Bladder microvascular endothelial cell (primary cell): ENCODE measurements at places on chromosomes 6 and 20. TPM values are rescaled to one million over a fixed set of nuclear protein-coding genes. Genes with fewer than 3 reads are reported as not detected.

SYNGAP1 gene
- 1.5 and 2.6 TPM in 2 replicates for total RNA-seq

PPIL4 gene
- 16.2 and 31.0 TPM in 2 replicates for total RNA-seq

PLAGL1 gene
- total RNA-seq: 7.1 and 8.1 TPM in 2 replicates

ZBTB12 gene
- 1.1 and 5.7 TPM in 2 replicates for total RNA-seq

TP53TG5 gene
- not detected in 2 replicates for total RNA-seq

RAD21L1 gene
- total RNA-seq: not detected in 2 replicates

ATXN1 gene
- 7.6 and 20.1 TPM in 2 replicates for total RNA-seq

ULBP1 gene
- 0.16 and 0.25 TPM in 2 replicates for total RNA-seq

NHLRC1 gene
- total RNA-seq: 1.1 and 1.2 TPM in 2 replicates

GSTA4 gene
- total RNA-seq: 7.9 and 11.5 TPM in 2 replicates

SLA2 gene
- not detected in 2 replicates for total RNA-seq

ID4 gene
- 0.19 and 0.65 TPM in 2 replicates for total RNA-seq

MUC22 gene
- not detected in 2 replicates for total RNA-seq

CYP21A2 gene
- total RNA-seq: not detected in 2 replicates

PROKR2 gene
- total RNA-seq: not detected in 2 replicates
